Uterus (tissue), 4 donors: ENCODE measurements at places on chromosomes 3 and 15.

DNA sequence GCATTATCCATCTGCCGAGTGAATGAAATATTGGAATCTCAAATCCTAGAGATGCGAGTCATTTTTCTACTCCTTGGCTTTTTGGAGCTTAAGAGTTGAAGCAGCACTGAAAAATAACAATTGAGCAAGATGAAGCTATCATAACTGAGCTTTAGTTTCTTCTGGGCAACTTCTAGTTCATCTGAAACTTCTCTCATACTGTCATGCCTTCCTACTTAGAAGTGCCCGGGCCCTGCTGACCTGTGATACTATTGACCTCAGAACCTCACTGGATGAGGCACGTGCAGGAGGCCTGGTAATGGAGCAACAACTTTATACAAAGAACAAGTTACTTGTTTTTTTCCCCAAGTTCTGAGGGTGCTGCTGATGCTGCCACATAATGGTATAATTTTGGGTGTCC lies 48.5 kb upstream of the P3H2 start:
- H3K27ac ChIP-seq, result no peak overlapping the region
- H3K4me3 ChIP-seq, result no peak overlapping the region
- DNase-seq, result no peak
- H3K36me3 ChIP-seq, result no peaks in the 10 kb centered on the region
- no peaks in the 10 kb centered on the region for H3K4me1 ChIP-seq

DNA sequence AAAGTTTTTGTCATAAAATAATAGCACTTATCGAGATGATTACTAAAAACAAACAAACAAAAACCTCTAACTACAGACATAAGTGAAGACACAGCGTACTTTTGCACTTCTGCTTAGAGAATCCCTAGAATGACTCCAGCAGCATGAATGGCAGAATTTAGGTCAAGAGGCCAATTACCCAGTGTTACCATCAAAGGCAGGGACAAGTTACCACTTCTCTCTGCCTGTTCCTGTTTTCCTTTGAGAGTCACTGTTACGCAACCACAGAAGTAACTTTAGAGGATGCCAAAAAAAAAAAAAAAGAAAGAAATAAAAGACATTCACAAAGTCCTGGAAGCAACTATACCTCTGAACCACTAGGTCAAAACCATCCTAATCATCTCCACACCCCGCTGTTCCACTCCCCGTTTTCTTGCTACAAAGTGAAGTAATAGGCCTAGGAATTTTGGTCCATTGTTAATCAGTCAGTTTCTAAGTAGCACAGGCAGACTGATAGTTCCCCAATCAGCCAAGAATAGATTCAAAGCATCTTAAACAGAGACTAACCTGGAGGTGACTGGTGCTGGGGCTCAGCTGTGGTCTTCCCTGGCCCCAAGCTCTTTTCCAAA lies 41.9 kb downstream of the FMN1 start:
- H3K36me3 ChIP-seq, result no peaks in the 10 kb centered on the region
- no peaks in the 10 kb centered on the region for H3K27me3 ChIP-seq
- DNase-seq, result no peak
- H3K27ac ChIP-seq, result no peak overlapping the region
- no peaks in the 10 kb centered on the region for H3K4me1 ChIP-seq
- H3K4me3 ChIP-seq, result no peak overlapping the region

GRCh38 chr3:36903119-36903882 lies 41.6 kb downstream of the TRANK1 start:
- H3K36me3 ChIP-seq, result no peaks in the 10 kb centered on the region
- H3K4me1 ChIP-seq, result no peaks in the 10 kb centered on the region
- no peak overlapping the region for H3K27ac ChIP-seq

DNA sequence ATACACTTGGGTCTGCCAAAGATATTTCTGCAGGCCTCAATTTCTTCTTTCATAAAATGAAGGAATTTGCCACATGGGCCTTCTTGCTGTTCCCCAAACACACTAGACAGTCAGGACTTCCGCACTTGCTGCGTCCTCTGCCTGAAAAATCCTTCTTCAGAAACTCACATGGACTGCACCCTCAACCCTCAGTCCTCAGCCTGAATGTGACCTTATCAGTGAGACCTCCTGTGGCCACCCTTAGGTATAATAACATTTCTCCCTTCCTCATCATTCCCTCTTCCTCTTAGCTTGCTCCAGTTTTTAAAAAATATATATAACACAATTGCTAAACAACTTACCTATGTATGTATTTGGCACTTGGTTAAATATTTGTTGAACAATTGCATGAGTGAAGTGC lies 257.5 kb downstream of the MFSD1 start:
- H3K4me3 ChIP-seq, result no peak overlapping the region
- H3K4me1 ChIP-seq, result no peaks in the 10 kb centered on the region
- no peaks in the 10 kb centered on the region for H3K36me3 ChIP-seq
- no peaks in the 10 kb centered on the region for H3K27me3 ChIP-seq
